Activated naive CD4-positive, alpha-beta T cell treated with anti-CD3 and anti-CD28 coated beads, Interleukin-2, amount 10 ng/mL, durations not matched to agents 5 hours and 36 hours (primary cell): ENCODE measurements at places on chromosomes 2 and 18. TPM values are rescaled to one million over a fixed set of nuclear protein-coding genes. Genes with fewer than 3 reads are reported as not detected.

The KIF1A gene
- total RNA-seq: 0.60 TPM

The TBR1 gene
- not detected for total RNA-seq

The OSR1 gene
- total RNA-seq: not detected

The PIEZO2 gene
- not detected for total RNA-seq

The NFE2L2 gene
- 73.3 TPM for total RNA-seq

The CCDC148 gene
- total RNA-seq: not detected

The TTL gene
- total RNA-seq: 29.5 TPM

The EIF2AK2 gene
- total RNA-seq: 34.8 TPM

The GRHL1 gene
- 0.36 TPM for total RNA-seq

The ANKRD29 gene
- not detected for total RNA-seq

The NTSR2 gene
- total RNA-seq: not detected

The DYNC2LI1 gene
- 2.6 TPM for total RNA-seq
